KBM-7 (cell line): ENCODE measurements at places on chromosomes 16 and 17.
A peak's percentile ranks its signal among the peaks of the same experiment; 100 is the strongest.

DNA sequence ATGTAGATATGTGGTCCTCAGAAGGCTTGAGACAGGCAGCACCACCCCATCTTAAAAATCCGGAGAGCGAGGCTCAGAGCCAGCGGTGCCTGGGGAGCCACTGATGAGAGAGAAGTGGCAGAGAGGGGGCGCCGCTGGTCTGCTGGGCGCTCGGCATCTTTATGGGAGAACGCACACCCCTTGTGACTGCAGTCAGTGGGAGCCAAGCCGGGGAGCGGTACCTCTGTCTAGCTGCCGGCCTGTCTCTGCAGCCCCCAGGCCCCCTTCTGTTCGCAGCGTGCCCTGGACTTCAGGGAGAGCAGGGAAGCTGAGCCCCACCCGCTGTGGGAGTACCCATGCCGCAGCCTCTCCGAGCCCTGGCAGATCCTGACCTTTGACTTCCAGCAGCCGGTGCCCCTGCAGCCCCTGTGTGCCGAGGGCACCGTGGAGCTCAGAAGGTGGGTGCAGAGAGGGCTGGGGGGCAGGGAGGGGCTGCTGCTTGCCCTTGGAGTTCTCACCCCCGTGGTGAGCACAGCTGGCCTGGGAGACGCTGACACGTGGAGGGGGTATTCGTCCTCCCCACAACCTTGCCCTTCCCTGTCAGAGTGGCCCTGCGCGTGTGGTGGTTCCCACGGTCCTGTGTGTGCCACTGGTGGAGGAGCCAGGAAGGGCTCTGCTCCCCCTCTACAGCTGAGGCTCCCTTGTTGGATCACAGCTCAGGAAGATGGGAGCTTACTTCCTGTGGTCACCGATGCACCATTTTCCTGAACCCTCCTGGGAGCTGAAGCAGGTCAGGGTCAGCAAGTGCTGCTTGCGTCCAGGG, 44.8 kb downstream of the PRMT7 start:
- peak; percentile 34 for DNase-seq

- no peak for DNase-seq
Observed at GRCh38 chr17:7131423-7131791, 16.8 kb upstream of the ASGR2 start.

GRCh38 chr17:77425791-77426641, 285.2 kb downstream of the SEC14L1 start:
- DNase-seq, result no peak

DNA sequence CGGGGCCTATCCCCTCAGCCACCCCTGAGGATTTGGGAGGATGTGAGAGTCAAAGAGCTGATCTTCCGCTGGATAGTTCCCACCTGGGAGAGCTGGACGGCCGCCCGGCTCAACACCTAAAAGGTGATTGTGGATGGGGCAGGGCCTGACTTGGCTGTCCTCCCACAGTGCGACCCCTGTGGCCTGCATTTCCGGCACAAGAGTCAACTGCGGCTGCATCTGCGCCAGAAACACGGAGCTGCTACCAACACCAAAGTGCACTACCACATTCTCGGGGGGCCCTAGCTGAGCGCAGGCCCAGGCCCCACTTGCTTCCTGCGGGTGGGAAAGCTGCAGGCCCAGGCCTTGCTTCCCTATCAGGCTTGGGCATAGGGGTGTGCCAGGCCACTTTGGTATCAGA, 4.5 kb downstream of the BCL6B start:
- DNase-seq, result no peak

DNA sequence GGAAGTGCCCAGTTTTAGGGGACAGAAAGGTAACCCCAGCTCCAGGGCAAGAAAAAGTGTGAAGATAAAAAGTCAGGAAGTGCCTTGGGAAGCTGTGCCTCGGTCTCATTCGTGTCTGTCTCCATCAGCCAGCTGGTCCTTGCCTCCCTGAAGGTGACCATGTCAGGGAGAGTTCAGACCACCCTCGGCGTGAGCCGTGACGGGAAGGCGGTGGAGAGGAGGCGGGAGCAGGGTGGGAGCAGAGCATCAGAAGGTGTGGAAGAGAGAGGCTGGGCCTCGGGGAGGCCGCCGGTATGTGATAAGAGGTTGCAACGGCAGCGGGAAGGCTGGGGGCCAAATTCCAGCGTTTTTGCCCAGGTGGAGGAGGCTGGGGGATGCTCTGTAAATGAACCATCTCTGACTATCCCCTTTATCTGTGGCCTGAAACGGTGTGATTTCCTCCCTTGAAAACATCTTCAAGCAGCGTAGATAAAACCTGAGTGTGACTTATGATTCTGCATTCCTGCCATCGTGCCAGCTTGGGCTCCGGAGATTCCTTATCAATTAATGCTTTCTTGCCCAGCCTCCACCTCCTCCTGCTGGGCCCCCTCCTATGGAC, 251.8 kb downstream of the IRF8 start:
- DNase-seq, result no peak

DNA sequence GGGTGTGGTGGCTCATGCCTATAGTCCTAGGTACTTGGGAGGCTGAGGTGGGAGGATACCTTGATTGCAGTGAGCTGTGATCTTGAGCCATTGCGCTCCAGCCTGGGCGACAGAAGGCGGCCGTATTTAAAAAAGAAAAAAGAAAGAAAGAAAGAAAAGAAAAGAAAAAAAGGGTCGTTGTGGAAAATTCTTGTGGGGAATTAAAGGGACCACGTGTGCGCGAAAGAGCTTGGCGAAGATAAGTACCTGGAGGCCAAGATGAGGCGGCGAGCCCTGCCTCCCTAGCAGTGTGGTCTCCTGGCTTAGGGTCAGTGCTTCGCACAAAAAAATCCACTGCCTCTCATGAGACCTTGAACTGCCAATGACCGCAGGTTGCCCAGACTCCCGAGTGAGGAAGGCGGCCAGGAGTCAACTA, 728 bp upstream of the NMT1 start:
- no peak for DNase-seq
